ENCODE measurements at places on chromosomes 11 and 22.

DNA sequence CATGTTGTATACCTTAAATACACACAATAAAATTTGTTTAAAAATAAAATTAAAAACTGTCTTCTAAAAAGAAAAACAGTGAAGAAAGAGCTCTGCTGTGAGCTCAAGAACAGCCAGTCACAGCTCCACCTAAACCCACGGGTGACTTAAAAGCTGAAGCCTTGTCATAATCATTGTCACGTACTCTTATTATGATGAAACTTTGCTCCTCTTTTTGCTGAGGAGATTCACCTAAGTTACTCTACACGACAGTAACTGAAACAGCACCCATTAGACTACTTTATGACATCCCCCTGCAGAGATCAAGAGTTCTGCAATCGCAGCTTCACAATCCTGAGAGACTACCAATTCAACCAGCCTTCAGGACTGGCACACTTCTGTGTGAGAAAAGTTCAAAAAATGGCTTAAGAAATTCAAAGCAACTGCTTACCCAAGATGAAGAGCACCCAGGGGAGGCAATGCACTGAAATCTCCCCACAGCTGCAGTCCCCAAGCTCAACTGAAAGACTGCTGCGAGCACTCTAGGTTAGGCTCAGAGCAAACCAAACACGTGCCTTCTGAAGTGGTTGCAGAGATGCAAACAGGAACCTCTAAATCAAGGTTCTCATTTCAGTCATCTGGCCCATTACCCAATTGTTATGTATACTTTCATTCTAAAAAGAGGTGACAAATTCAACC lies at the start of gene JAML:
TSS of gene JAML (minus strand) at position 501 of the 678 bp plus-strand sequence. CDS start 10,145 bp downstream, outside the sequence.
- no peak within 1 kb of the TSS for H3K4me3 ChIP-seq
- no peak for DNase-seq
- peaks cover 21% of the 10 kb centered on the region for H3K27me3 ChIP-seq
- H3K27ac ChIP-seq: no peak within 1 kb of the TSS

DNA sequence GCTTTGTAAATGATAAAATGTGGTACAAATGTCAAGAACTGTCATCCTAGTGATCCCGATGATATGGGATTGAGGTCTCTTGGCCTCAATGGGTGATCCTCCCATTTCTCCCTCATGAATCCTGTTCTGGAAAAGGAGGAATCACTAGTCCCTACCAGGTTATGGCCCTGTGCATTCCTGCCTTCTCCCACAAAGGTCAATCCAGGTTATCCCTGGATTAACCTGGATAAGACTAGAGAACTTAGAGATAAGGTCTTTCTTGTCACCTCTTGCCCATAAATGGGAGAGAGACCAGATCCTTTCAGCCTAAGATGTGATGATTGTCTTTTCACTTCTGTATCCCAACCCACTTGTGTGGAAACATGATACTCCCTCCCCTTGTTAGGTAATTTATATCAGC lies 396.7 kb downstream of the BUD13 start:
- no peaks in the 10 kb centered on the region for H3K36me3 ChIP-seq
- no peaks in the 10 kb centered on the region for H3K27me3 ChIP-seq
- peak overlapping the region; percentile 74 for H3K27ac ChIP-seq
- no peaks in the 10 kb centered on the region for H3K4me1 ChIP-seq

DNA sequence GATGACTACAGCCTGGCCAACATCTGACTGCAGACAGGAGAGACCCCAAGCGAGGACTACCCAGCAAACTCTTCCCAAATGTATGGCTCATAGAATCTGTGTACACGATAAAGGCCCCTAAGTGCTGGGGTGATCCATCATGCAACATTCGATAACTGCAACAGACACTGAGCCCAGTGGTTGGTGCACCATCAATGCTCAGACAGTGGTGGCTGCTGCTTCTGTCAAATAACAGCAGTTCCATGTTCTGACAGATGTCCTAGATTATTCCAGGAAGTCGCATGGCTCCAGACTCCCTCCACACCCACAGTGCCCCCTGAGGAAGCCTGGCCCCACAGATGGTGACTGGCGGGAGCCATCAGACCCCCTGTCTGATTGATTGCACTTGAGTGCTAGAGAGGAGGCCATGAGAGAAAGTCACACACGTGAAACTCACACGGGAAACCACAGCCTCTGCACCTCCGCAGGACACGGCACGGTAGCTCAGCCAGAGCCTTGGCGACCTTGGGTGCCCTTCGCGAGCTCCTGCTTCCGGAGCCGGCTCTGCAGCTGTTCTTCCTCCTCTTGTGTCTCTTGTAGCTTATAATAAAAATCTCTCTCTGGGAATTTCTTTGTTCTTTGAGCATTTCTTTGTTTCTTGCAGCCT lies 1155.9 kb downstream of the TBC1D22A start:
- H3K36me3 ChIP-seq: no peaks in the 10 kb centered on the region
- no peak for DNase-seq
- H3K27ac ChIP-seq: no peak overlapping the region
- H3K4me1 ChIP-seq: no peaks in the 10 kb centered on the region

DNA sequence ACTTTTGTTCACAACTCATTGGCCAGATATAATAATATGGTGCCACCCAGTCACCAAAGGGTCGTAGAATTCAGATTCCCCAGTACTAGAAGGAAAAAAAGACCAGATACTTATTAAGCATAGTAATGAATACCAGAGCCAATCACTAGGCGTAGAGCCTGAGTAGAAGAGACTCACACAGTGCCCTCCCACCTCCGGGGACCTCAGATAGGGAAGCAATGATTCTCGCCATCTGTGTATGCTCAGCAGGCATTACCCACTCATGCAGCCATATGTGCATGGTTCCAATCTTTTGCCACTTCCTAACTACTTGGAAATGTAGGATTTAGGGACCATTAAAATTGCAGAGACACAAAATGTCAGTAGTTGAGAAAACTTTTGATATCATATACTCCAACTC lies 85.3 kb downstream of the C11orf87 start:
- no peaks in the 10 kb centered on the region for H3K36me3 ChIP-seq
- no peaks in the 10 kb centered on the region for H3K4me1 ChIP-seq

DNA sequence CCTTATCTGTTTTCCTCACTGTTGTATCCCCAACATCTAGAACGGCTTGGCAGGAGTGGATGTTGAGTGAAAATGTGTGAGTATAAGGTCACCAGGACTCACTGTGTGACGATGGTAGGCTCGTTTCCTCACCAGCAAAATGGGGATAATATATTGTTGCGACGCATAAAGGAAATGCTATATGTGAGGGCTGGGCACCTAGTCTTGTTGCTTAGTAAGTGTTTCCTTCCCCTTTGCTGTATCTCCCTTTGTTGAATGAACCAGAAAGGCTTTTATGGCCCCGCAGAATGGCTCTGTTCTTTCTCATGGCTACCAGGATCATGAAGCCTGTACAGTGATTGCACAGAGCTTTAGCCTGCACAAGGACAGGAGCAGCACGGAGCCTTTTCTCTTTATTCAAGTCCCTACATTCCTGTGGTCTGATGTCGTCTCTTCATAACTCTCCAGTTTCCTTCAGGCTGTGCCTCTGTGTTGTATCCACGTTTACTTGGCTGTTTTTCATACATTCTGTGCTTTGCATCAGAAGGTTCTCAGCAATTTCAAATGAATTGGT lies 5.4 kb downstream of the TNRC6B start:
- no peaks in the 10 kb centered on the region for H3K27me3 ChIP-seq
- peaks cover 3% of the 10 kb centered on the region for H3K4me1 ChIP-seq
- no peak overlapping the region for H3K27ac ChIP-seq
- no peaks in the 10 kb centered on the region for H3K36me3 ChIP-seq
- H3K4me3 ChIP-seq: no peak overlapping the region

DNA sequence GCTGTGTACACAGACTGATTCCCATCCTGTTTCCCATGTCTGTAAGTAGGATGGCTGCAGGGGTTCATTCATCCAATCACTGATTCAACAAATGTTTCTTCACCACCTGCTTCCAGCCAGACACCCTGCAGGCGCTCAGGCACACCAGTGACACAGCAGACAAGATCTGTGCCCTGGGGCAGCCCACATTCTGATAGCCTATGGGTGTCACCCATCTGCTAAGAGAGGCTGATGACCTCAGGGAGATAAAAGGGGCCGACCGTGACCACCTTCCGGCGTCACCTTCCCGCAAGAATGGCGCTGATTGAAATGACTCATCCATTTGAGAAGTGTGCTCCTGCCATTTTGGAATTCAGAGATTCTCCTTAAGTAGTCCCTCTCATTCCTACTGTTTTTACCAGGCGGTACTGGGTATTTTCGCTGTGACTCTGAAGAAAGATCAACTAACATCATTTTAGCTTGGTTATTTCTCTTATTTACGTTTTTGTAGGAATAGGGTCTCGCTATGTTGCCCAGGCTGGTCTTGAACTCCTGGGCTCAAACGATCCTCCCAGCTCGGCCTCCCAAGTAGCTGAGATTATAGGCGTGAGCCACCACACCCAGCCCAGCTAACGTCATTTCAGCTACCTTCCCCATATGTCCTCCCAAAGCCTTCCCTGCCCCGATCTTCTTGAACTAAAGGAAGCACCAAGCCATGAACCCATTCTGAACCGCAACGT lies 73.2 kb upstream of the BID start:
- no peaks in the 10 kb centered on the region for H3K27me3 ChIP-seq
- H3K36me3 ChIP-seq: no peaks in the 10 kb centered on the region
- DNase-seq: peak; percentile 44
- peak overlapping the region; percentile 94 for H3K27ac ChIP-seq
- H3K4me3 ChIP-seq: no peak overlapping the region

DNA sequence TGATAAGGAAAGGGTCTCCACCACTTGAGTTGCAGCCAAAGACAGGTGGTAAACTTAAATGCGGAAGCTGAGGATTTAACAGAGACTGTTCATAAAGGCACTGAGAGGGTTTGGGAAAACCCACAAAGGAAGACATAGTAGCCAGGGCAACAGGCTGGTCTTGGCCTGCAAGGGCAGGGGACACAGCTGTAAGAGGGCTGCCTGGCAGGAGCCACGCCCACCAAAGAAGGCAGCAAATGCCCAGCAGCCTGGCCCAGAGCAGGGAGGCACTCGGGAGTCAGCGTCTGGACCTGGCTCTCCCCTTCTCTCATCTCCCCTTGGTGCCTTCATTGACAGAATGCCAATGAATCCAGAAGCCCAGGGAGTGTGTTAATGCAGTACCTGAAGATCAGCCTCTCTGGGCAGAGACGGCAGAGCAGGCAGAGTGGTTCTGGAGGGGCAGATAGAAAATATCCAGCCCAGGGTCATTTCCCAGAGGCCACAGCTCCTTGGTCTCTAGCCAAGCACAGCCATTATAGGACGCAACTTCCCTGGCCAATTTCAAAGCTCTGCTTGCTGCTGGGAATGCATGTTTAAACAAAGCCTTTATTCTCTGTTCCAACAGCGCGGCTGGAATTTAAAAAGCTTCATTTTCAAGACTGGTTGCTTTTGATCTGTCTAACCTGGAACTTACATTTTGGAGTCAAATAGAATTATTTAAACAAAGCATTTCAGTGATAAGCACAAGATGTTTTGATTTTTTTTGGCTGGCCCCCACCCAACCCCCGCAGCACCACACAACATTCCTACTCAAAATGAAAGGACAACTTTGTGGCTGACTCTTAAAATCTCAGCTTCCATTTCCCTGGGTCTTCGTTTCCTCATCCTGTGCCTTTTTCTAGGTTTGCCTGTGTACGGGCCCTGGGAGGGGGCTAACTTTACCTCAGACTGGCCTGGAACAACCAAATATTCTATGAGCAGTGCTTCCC lies 125.6 kb upstream of the LMO1 start:
- no peak for DNase-seq
- H3K36me3 ChIP-seq: no peaks in the 10 kb centered on the region
- H3K4me3 ChIP-seq: no peak overlapping the region
- no peak overlapping the region for H3K27ac ChIP-seq
- no peaks in the 10 kb centered on the region for H3K27me3 ChIP-seq

DNA sequence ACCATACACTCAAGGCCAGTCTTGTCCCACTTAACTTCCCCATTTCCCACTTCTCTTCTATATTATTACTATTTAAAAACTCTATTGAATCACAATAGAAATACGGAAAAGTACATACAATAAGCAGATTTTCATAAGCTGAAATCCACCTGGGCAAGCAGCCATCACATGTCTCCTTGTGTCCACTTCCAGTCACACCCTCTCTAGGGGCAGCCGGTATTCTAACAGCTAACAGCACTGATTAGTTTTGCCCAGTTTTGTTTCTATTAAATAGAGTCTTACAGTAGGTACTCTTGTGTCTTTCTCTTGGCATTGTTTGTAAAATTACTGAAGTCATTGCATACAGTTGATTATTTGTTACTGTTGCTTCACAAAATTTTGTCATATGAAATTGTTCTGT lies 37.8 kb downstream of the PPP6R3 start:
- peaks cover 5% of the 10 kb centered on the region for H3K4me1 ChIP-seq
- H3K36me3 ChIP-seq: no peaks in the 10 kb centered on the region
- no peak for DNase-seq
- no peaks in the 10 kb centered on the region for H3K27me3 ChIP-seq

DNA sequence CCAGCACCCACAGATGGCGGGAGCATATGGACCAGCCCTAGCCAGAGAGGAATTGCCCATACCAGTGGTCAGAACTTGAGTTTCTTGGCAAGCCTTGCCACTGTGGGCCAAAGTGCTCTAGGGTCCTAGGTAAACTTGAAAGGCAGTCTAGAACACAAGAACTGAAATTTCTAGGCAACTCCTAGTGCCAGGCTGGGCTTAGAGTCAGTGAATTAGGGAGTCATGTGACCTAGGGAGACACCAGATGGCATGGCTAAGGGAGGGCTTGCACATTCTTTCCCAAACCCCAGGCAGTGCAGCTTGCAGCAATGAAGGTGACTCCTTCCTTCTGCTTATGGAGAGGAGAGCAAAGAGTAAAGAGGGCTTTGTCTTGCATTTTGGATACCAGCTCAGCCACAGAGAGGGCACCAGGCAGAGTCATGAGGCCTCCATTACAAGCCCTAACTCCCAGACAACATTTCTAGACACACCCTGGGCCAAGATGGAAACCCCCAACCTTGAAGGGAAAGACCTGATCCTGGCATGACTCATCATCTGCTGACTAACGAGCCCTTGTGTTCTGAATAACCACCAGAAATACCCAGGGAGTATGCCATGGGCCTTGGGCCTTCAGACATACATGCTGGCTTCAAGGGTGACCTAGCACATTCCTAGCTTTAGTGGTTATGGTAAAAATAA lies 19.2 kb upstream of the OR56A3 start:
- no peak overlapping the region for H3K4me3 ChIP-seq
- no peaks in the 10 kb centered on the region for H3K36me3 ChIP-seq
- no peak overlapping the region for H3K27ac ChIP-seq
- H3K4me1 ChIP-seq: no peaks in the 10 kb centered on the region

DNA sequence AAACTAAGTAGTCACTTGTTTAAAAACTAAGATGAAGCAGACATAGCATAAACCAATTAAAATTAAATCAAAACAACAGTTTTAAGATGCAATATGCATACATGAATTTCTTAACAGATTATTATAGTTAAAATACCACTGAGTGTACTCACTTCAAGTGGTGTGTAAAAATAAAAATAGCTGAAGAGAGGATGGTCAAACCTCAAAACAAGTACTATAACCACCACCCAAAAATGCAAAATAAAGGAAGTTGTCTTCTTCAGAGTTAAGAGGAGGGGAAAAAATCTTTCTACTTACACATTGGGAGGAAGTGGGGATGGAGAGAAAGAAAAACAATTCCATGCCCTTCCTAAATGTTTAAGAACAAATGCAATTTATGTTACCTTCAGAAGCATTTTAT lies 31.9 kb downstream of the RRAS2 start:
- H3K36me3 ChIP-seq: peaks cover 9% of the 10 kb centered on the region
- no peak overlapping the region for H3K27ac ChIP-seq

GRCh38 chr11:29263971-29264682 lies 752.7 kb downstream of the KCNA4 start:
- peaks cover 15% of the 10 kb centered on the region for H3K4me1 ChIP-seq
- H3K36me3 ChIP-seq: no peaks in the 10 kb centered on the region
- H3K4me3 ChIP-seq: no peak overlapping the region
- no peak for DNase-seq
- H3K27me3 ChIP-seq: no peaks in the 10 kb centered on the region

Data from SK-N-SH (cell line).